ENCODE measurements at places on chromosomes 3 and 15.
A peak's percentile ranks its signal among the peaks of the same experiment; 100 is the strongest.

- no peak for DNase-seq
Observed at GRCh38 chr15:93110502-93111040, 21.6 kb upstream of the RGMA start.

- DNase-seq = no peak
Observed at GRCh38 chr3:155370198-155370597, 76.7 kb upstream of the STRIT1 start.

DNA sequence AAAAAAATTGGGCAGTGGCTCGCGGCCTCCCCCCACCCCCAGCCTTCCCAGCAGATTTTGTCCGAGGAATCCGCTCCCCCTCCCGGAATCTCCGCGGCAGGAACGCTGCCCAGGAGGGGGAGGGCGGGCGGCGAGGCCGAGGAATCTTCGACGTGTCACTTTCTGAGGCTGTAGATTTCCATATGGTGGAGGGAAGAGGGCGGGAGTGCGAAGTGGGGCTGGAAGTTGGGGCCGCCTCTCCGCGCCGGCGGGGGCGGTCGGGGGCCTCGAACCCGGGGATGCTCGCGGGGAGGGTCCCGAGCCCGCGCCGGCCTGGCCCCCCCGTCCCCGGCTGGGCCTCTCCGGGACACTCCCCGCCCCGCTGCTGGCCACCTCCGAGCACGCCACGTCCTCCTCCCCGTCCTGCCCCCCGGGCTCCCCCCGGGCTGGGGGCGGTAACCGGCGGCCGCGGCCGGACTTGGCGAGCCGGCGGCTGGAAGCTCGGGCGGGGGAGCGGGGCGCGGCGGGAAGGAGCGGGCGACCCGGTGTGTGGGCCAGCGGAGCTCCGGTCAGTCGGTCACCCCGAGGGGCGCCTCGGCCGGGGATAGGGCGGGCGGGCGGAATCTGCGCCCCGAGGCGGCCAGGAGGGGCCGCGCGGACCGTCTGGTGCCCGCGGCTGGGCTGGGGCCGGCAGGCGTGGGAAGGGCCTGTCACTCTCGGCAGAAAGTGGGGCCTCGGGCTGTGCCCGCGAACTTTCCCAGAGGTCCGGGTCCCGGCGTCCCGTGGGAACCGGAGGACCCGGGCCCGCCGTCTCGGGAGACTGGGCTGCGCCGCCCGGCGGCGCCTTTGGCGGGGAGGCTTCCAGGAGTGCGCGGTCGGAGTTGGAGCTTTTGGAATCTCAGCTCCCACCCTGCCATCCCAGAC, 951 bp downstream of the FNDC3B start:
- DNase-seq = peak; percentile 86

- DNase-seq = peak; percentile 60
Observed at GRCh38 chr3:44439499-44440295, 37.8 kb downstream of the ZNF445 start.

DNA sequence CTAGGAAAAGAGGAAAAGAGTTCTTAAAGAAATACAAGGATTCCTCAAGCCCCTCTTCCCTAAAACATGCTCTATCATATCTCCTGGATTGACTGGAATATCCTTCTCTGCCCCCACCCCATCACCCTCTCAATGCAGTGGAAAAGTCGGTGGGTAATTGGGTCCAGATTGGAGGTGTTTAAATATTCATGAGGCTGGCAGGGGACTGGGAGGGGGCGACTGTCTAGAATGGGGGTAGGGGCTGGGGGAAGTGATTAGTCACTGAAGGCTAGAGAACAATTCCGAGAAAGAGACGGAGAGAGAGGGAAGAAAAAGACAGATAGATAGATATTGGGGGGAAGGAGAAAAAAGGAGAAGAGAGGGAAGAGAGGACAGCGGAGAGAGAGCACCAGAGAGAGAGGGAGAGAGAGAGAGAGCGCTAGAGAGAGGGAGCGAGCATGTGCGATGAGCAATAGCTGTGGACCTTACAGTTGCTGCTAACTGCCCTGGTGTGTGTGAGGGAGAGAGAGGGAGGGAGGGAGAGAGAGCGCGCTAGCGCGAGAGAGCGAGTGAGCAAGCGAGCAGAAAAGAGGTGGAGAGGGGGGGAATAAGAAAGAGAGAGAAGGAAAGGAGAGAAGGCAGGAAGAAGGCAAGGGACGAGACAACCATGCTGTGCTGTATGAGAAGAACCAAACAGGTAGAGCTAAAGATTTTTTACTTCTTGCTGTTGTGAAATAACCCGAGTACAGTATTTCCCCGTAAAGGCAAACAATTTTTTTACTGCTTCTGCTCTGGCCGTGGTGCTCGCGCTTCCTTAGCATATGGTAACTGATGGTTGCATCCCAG, at the start of gene GAP43:
Gene GAP43, plus strand, starts transcription at position 467 of the 825 bp plus-strand sequence. Its CDS starts 180 bp downstream, at position 647.
- DNase-seq = peak; percentile 82

DNA sequence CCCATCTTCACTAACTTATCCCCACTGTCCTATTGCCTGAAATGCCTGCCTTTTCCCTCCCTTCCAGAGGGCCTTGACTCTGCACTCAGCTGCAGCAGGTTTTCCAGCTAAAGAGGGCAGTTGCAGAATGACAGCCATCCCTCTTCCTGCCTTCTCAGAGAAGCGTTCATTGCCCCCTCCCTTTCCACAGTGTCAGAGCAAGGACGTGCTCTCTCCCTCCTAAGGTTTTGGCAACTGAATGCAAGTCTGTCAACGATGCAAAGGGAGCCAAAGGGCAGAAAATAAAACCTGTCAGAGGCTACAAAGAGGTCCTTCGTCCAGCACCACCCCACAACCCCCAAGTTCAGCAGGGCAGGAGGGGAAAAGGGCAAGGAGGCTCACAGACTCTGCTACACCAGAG, 230.1 kb upstream of the THBS1 start:
- no peak for DNase-seq

DNA sequence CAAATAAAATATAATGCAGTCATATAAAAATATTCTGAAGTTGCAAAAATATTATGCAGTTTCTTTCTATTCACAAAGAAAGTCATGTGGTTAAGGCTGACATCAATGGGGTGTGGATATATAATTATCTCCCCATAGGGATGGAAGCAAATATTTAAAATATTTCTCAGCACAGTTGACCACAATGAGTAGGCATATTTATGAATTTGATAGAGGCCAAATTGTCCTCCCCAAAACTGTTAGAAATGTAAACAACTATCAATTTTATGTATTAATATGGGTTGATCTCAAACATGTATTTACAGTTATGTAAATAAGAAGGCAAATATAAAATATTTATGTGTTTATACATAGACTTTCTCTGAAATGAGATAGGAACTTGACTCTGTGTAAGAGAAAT, 246.0 kb upstream of the CBLB start:
- peak; percentile 27 for DNase-seq

- DNase-seq = no peak
Observed at GRCh38 chr3:184157206-184157605, 2.0 kb downstream of the DVL3 start.

All from astrocyte of the spinal cord (primary cell).